ENCODE measurements at places on chromosomes 7 and 10. TPM values are rescaled to one million over a fixed set of nuclear protein-coding genes. Genes with fewer than 3 reads are reported as not detected.

GRCh38 chr7:155459700-155460461 lies 2.0 kb downstream of the EN2 start:
- no peak for DNase-seq

The WEE2 gene
- total RNA-seq = not detected

DNA sequence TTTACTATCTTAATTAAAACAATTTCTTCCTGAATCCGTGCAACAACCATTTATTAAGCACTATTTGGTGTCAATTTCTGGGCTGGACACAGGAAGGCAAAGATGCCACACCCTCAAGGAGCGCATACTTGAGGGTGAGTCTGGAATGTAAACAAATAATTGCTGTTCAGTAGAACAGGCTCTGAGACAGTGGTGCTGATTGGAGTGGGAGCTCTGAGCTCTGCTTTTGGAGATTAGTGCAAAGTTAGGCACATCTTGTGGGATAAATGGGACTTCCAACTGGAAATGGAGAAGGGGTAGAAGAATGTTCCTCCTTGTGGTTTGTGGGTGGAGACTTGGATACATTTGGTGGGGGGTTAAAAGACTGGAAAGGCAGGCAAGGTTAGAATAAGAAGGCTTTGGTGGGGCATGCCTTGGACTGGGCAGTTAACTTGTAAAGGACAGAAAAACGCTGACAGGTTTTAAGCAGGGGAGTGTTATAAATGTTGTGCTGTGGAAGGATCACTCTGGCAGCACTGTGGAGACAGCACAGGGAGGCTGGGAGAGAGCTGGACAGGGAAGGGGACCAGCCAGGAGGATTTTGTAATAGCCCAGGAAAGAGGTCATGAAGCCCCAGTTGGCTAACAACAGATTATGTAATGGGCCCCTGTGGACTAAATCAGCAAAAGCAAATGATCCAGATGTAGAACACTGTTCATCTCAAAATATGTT lies 80.7 kb downstream of the ZNF365 start:
- DNase-seq = no peak

The NEBL gene
- total RNA-seq = 12.0 TPM

- no peak for DNase-seq
These were observed 27.2 kb downstream of the ATE1 start for GRCh38 chr10:121900443-121901174.
